ENCODE measurements at places on chromosomes 4 and X.
A peak's percentile ranks its signal among the peaks of the same experiment; 100 is the strongest.

GRCh38 chr4:62948108-62948507 lies 1461.1 kb downstream of the TECRL start:
- no peak for DNase-seq

- no peak for DNase-seq
Measured at GRCh38 chrX:78839711-78840110, 92.2 kb downstream of the LPAR4 start.

GRCh38 chr4:4268776-4269175 lies 20.8 kb upstream of the TMEM128 start:
- DNase-seq: no peak

DNA sequence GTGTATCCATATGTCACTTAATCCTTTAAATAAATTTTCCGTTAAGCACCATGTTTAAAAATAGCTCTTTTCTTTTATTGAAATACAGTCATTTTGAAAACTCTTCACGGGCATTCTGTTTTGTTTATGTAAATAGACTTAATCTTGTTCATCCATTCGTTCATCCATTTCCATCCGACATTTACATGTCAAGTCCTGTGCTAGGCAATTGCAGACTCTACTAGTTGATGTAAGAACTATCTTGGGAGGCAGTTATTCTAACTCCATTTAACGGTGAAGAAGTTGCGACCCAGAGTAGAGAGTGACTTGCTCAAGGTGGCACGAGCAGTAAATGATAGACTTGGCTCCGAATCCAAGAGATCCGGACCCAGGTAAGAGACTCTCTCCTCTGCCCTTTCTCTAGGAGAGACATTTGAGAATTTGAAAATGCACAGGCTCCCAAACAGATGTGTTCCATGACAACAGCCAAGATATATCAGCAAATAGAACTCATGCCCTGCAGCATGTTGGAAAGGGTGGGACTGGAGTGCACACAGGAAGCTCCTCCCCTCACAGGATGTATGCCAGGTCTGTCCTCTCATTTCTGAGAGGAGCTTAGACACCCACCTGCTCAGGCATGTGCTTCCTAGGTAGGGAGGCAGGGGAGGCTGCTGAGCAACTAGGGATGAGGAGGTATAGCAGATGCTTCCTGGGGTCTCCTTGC lies 64.5 kb downstream of the DRD5 start:
- no peak for DNase-seq

- DNase-seq: peak; percentile 93
Measured at GRCh38 chrX:153934762-153935325, at the start of gene NAA10. Gene NAA10, minus strand, starts transcription at chrX:153935037. Its CDS starts 133 bp downstream, at chrX:153934904.

- DNase-seq: peak; percentile 44
Measured at GRCh38 chr4:152936446-152937335, 568 bp downstream of the FHDC1 start.
